ENCODE measurements at places on chromosomes 5 and 9.

- DNase-seq, result no peak
Observed at GRCh38 chr5:59103303-59103702, 520.4 kb downstream of the RAB3C start.

DNA sequence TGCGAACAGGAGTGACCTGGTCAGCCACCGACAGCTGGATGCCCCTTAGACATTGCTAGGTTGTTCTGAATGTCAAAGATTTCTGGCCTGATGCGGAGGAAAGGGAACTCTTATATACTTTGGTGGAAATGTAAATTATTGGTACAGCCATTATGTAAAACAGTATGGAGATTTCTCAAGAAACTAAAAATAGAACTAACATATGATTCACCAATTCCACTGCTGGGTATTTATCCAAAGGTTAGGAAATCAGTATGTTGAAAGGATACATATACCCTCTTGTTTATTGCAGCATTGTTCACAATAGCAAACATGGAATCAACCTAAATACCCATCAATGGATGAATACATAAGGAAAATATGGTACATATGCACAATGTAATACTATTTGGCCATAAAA is 31.8 kb downstream of the DMRT3 start:
- no peak for DNase-seq

DNA sequence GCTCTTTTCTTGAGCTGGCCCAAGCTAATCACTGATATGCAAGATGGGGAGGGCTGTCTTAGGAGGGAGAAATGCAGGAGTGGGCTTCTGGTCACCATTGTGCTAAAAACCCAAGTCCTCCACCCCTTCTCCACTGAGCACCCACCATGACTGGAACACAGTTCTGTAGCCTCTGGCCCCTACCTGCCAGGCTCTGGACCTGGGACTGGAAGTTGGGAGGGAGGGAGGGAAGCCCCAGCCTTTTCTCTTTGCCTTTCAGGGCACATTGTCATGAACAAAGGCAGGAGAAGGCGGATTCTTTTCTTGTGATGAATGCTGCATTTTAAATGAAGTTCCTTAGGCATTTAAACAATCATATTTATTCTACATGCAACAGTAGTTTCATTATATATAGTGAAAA is 559.1 kb upstream of the TRPC7 start:
- DNase-seq, result no peak

DNA sequence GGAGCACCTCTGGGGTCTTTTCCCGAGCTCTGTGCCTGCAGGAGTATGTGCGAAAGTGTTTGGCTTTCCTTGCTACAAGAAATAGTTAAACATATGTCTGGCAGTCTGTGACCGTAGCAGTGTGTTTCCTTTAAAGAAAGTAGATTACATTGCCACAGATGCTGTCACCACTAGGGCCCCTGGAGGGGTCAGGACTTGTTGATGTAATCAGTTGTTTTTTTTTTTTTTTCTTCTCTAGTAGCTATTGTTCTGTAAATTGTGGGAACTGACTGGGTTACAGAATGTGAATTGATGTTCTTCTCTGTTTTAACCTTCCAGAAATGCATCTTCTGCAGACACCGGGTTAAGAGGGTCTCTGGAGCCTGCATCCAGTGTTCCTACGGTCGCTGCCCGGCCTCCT is 345.6 kb downstream of the KDM4C start:
- no peak for DNase-seq

GRCh38 chr5:69404659-69405330 is 10.1 kb upstream of the MARVELD2 start:
- no peak for DNase-seq

DNA sequence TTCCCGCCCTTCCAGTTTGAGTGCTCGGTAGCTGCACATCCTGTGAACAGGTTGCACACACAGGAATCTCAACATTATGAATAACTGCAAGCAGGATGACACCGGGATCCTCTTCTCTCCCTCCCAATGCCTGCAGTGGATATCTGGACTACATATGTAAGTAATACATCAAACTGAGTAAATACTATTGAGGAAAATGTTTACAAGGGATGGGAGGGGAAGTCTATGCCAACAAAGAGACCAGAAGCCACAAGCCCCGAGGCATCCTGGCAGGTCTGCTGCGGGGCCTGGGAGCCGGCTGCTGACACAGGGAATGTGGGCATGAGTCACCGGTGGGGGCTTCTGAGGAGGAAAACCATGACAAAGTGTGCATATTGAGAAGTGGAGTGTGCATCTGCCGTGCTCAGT is 8.6 kb upstream of the ANKRD33B start:
- no peak for DNase-seq

DNA sequence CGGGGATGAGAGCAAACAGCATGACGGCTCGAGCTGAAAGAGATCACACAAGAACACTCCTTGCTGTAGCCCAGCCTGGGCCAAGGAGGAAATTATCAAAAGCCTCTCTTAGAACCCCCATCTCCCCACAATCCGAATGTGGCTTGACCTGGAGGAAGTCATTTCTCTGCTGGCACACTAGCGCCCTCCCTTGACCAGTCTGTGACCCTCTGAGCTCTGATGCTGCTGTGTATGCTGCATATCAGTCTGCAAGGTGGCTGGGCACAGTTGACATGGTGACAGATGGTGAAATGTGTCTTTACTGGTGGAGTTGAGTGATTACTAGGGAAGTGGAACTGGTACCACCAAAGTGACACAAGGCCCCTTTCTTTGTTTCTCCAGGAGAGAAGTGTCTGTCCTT is 3.3 kb downstream of the SLC46A2 start:
- no peak for DNase-seq

DNA sequence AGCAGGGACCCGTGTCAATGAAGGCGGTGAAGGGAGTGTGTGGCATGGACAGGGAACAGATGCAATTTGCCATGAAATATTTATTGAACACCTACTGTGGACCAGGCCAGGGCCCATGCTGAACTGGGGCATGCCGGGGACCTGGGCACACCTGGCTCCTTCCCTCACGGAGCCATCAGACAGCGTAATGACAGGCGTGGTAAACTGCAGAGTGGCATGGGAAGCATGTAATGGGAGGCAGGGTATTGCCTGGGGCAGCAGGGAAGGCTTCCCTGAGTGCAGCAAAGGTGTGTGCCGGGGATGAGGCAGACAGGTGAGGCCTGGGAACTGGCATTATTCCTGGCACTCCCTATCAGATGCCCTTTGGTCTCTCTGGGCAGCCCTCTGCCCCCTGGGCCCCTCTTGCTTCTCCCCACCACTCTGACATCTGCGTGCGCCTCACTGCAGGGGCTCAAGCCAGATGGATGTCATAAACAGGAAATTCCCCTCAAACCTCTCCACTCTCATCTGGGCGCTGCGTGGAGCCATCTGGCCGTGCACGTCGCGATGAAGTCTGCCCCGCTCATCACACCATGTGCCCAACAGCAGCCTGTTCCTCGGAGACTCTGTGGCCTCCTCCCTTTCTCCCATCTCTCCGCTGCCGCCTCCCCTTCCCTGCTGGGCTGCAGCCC is 67.6 kb downstream of the HMCN2 start:
- no peak for DNase-seq

- DNase-seq, result no peak
Observed at GRCh38 chr5:100777680-100778300, 125.3 kb downstream of the ST8SIA4 start.

DNA sequence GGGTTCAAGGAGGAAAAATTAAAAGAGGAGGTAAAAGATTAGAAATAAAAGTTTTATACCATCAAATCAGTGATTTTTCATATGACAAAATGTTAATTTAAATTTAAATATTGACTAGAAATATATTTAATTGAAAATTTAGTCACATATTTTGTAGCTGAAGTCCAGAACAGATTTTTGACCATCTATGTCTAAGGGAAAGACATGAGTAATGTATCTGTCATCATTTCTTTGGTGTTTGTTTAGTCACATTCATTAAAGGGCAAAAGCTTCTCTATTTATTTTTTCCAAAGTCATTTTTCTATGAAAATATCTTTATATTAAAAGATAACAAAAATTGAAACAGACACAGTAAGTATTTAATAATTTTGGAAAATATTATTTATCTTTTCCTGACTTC is 252.0 kb upstream of the ISL1 start:
- DNase-seq, result no peak
